GDM1 (cell line): ENCODE measurements at places on chromosomes 1 and 21.

- no peak for DNase-seq
Measured at GRCh38 chr1:172874950-172875349, 175.8 kb downstream of the TNFSF18 start.

DNA sequence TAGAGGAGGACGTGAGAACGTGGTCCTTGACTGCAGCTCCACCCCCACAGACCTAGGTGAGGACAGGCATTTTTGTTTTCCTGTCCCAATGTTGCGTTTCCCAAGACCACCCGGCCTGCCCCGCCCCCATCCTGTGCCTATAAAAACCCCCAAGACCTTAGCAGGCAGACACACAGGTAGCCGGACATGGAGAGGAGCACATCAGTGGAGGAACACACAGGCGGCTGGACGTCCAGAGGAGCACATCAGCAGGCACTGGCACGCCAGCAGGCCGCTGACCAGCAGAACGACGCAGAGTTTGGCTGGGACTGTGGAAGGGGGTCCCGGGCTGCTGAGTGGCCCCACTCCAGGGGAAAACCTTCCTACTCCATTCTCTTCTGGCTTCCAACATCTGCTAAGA, 12.7 kb upstream of the HMGCL start:
- no peak for DNase-seq

GRCh38 chr1:202812176-202813026, 1.6 kb downstream of the PCAT6 start:
- DNase-seq, result no peak

- no peak for DNase-seq
Measured at GRCh38 chr1:39255222-39255621, 50.7 kb downstream of the MACF1 start.

DNA sequence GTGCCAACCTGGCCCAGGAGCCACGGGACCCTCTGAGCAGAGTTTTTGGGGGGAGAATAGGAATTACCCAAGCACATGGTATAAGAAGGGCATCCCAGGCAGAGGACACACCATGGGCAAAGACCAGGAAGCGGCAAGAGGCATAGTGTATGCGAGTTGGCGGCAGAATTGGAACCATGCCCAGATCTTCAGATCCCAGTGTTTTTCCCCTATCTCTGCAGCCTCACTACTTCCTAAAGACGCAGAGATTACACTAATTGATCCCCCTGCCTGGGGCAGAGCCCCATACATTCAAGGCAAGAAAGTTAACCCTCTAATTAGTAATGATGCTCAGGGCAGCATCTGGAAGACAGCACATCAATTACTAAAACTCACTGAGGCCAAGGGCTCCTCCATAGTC, 48.2 kb downstream of the SYT2 start:
- no peak for DNase-seq

GRCh38 chr1:160282807-160283206, 2.1 kb downstream of the PEX19 start:
- DNase-seq, result no peak

DNA sequence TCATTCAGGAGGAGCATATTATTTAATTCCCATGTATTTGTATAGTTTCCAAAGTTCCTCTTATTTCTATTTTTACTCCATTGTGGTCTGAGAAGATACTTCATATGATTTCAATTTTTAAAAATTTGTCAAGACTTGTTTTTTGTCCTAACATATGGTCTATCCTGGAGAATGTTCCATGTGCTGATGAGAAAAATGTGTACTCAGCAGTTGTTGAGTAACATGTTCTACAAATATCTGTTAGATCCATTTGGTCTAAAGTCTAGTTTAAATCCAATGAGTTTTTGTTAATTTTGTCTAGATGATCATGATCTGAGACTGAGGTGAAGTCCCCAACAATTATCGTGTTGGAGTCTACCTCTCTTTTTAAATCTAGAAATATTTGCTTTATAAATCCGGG, 14.5 kb downstream of the PSMG1 start:
- DNase-seq, result no peak

DNA sequence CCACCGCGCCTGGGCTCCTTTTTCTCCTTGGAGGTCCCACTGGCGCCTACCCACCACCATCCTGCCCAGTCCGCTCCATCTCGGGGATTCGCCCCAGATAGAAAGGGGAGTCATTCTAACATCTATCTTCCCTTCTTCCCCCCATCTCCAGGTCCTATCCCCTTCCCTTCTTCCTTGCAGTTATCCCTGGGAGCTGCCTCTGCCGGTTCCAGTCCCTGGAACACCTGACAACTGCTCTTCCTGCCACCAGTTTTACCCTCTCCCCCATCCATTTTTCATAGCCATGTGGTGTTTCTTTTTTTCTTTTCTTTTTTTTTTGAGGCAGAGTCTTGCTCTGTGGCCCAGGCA, 12.0 kb upstream of the COL16A1 start:
- DNase-seq, result no peak

DNA sequence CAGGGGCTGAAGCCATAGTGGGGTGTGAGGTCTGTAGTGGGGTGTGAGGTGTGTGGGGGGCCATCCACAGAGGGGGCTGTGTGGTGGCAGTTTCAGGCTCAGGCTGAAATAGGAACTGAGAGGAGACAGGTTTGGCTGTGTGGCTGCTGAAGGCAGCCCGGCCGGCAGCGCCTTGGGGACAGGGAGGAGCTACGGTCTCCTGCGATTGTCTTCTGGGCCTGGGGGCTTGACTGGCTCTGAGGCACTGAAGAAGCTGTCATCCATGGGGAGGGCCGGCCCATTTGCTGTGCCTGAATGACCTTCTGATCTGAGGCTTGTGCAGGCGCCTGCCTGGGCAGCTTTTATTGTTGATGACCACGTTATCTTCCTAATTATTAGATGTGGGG, 10.0 kb upstream of the TTC34 start:
- no peak for DNase-seq

DNA sequence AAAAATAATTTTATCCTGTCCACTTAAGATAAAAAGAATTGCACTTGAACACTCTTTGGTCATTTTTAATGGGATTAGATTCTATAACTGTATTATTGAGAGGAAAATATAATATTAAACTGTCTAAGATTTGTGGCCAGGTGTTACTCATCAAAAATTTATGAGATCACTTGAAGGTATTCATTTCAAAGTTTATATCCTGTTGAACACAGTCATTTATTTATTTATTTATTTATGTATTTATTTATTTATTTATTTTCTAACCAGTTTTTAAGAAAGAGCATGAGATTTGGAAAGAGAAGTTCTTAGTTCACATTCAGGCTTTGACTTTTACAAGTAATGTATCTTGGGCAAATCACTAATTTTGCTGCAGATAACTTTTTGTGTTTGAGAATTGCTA, 692.7 kb downstream of the LTN1 start:
- no peak for DNase-seq

DNA sequence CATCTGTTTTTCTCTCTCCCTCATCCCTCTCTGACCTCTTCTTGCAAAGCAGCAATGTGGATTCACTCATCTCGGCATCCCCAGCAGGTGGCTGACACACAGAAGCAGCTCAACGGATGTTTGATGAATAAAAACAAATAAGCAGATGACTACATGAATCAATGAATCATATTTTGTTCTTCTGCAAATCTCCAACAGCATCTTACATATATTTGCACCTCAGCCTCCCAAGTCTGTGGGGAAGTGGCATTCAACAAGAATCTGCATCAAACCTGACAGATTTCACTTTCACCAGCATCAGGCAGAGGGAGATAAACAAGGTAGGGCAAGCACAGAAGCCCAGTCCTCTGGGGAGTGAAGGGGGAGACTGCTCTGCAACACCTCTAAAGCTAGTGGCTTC, 34.0 kb downstream of the CAPN8 start:
- DNase-seq, result no peak

GRCh38 chr1:7010534-7011200, 225.4 kb downstream of the CAMTA1 start:
- no peak for DNase-seq

GRCh38 chr21:44846485-44847260, 26.8 kb downstream of the PTTG1IP start:
- DNase-seq, result peak; percentile 56

DNA sequence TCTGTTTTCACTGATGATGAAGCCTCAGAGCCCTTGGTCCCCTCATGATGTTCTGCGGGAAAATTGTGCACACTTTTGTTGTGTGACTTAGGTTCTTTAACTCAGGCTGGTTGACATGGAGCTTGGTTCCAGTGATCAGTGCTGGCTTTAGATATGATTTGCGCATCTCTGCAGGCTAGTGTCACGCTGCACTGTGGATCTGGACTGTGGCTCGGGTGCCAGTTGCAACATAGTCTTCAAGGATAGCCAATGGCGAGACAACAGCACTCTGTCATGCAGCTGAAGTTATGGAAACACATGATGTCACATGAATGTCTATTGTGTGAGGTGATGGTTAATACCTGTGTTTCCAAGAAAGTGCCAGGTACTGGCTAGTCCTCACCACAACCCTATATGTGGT, 56.7 kb downstream of the DDR2 start:
- DNase-seq, result no peak

DNA sequence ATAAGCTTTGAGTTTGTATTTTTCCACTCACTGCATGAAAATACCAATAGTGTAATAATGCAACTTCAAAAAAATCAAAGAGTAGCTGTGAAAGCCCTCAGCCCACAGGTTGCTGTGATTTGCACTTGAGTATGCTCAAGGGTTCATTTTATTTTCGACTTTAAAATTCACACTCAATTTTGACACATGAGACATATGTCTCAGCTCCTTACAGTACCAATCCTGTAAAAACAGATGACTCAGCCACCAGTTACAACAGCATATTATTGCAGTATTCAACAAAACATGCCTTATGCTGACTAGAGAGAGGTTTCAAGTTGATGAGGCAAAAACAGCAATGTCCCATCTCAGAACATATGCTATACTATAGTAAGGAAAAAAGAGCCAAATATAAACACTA, 66.1 kb downstream of the CYYR1 start:
- DNase-seq, result no peak
